ENCODE measurements at places on chromosomes 1 and 21. TPM values are rescaled to one million over a fixed set of nuclear protein-coding genes. Genes with fewer than 3 reads are reported as not detected.

GRCh38 chr1:42646056-42646455 lies 12.2 kb upstream of the PPIH start:
- no peak overlapping the region for H3K27ac ChIP-seq
- no peaks in the 10 kb centered on the region for H3K4me1 ChIP-seq
- H3K27me3 ChIP-seq = no peaks in the 10 kb centered on the region
- no peaks in the 10 kb centered on the region for H3K36me3 ChIP-seq
- H3K4me3 ChIP-seq = no peak overlapping the region

DNA sequence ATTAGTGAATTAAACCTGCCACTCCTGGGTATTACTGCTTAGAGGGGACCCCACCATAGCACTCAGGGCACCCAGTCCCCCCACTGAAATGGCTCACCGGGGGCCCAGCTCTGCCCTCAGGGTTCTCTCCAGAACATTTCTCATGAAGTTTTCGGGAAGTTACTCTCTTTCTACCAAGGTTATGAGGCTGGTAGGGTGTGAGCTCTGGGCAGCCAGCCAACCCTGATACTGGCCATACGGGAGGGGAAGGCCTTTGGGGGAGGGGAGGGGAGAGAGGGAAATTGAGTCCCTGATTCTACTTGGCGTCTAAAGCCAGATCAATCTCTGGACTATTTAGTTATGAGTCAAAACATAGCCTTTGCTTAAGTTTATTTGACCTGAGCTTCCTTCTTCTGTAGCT lies 12.9 kb upstream of the PDE9A start:
- H3K27ac ChIP-seq = no peak overlapping the region
- H3K36me3 ChIP-seq = no peaks in the 10 kb centered on the region
- DNase-seq = no peak

SLC27A3 gene
- 30.6 TPM for total RNA-seq

DNA sequence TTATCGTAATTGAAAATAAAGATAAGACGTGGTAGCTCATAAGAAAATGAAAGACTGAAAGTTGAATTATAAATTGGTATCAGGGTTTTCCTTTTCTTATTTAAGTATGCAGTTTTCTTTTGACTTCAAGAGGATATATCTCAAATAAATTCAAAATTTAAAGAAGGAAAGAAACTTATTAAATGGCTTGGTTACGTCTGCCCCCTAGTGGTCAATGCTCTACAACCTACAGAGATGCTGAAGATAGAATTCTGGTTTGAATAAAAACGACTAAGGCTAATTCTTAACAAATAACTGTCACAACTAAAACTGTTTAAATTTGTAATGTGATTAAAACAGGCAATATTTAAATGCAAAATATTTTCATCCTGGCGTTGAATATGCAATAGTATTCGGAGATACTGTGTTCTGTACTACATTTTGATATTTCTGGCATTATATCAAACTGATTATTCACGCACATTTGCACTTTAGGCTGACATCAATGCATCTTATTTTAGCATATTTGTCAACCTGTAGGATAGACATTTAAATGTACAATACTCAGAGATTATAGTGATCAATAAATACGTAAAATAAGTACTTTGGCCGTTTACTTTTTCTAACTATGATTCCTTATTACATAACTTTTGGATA lies 26.8 kb downstream of the IFI44 start:
- no peak overlapping the region for H3K27ac ChIP-seq
- no peaks in the 10 kb centered on the region for H3K4me1 ChIP-seq

GRCh38 chr1:32939655-32940371 lies 24.8 kb downstream of the RNF19B start:
- peaks cover 11% of the 10 kb centered on the region for H3K4me1 ChIP-seq
- DNase-seq = peak; percentile 95
- H3K4me3 ChIP-seq = no peak overlapping the region
- H3K27me3 ChIP-seq = no peaks in the 10 kb centered on the region
- no peak overlapping the region for H3K27ac ChIP-seq

TRIM67 gene
- total RNA-seq = 0.17 TPM

FMO1 gene
- total RNA-seq = 0.77 TPM

DNA sequence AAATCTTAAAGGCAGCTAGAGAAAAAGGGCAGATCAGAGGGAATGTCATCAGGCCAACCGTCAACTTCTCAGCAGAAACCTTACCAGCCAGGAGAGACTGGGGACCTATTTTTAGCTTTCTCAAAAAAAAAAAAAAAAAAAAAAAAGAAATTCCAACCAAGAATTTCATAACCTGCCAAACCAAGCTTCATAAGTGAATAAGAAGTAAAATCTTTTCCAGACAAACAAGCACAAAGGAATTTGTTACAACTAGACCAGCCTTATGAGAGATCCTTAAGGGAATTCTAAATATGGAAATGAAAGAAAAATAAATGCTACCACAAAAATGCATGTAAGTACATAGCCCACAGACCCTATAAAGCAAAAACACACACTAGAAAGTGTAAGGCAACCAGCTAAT lies 267.7 kb downstream of the AKT3 start:
- no peak overlapping the region for H3K27ac ChIP-seq
- DNase-seq = peak; percentile 90
- no peaks in the 10 kb centered on the region for H3K36me3 ChIP-seq
- no peak overlapping the region for H3K4me3 ChIP-seq
- no peaks in the 10 kb centered on the region for H3K4me1 ChIP-seq

DNA sequence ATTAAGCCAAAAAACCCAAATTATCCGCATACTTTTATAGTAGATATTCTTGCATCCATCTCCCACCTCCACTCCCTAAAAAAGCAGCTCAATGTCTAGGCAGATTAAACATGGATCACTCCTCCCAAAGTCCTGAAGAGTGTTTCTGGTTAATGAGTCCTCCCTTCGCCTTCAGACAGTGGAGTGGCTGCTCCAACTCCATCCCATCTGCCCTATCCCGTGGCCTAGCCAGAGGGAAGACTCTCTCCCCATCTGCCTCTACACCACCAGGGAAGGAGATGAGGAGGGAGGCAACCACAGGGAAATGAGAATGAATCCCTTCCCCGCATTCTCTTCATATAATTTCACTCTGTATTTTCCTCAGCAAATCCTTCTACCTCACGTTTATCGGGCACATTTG lies 103.8 kb downstream of the SLC45A1 start:
- H3K4me3 ChIP-seq = peak overlapping the region; percentile 76
- H3K27me3 ChIP-seq = no peaks in the 10 kb centered on the region
- peak overlapping the region; percentile 88 for H3K27ac ChIP-seq

CAMK2N1 gene
- 79.9 TPM for total RNA-seq

GRCh38 chr21:41571938-41572510 lies 64.1 kb upstream of the TMPRSS2 start:
- no peaks in the 10 kb centered on the region for H3K27me3 ChIP-seq
- no peak overlapping the region for H3K27ac ChIP-seq
- DNase-seq = no peak
- no peaks in the 10 kb centered on the region for H3K4me1 ChIP-seq
- no peak overlapping the region for H3K4me3 ChIP-seq

SMIM12 gene
- total RNA-seq = 18.2 TPM

OR2W3 gene
- total RNA-seq = not detected

DNA sequence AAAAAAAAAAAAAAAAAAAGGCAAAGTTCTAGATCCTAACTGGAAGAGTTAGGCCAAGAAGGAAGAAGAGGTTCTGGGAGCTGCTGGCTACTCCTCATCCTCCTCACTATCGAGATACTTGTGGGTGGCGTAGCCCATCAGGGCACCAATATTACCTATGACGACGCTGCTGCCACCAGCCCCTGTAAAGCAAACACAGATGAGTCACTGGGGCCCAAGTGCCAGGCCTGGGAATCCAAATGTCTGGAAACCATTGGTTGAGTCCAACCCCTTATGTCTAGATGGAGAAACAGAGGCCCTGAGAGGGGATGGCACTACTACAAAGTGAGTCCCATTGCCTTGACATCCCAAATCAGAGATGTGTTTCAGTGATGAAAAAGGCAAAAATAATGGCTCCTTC lies 5.7 kb downstream of the IFI6 start:
- H3K27me3 ChIP-seq = no peaks in the 10 kb centered on the region
- H3K27ac ChIP-seq = no peak overlapping the region
- no peaks in the 10 kb centered on the region for H3K36me3 ChIP-seq
- H3K4me3 ChIP-seq = no peak overlapping the region
- no peak for DNase-seq
- H3K4me1 ChIP-seq = peaks cover 9% of the 10 kb centered on the region

- H3K27me3 ChIP-seq = peaks cover 4% of the 10 kb centered on the region
- H3K27ac ChIP-seq = no peak overlapping the region
These were observed 4.3 kb downstream of the SERTAD4 start for GRCh38 chr1:210236840-210237409.

DNA sequence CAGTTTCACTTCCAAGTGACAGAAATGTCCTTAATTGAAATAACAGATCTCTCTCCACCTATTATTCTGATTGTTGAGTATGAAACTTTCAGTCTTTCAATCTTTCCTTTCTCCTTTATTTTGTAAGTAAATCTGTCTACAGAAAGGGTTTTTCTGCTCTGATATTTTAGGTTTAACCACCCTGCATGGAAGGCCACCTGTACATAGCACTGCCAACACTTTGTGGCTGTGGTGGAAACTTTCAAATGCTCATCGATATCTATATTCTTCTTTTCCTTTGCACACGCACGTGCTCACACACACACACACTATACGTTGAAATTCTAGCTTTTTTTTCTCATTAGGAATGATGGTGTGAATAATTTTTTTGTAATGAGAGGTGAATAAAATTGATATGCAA lies 1179.3 kb downstream of the KCNT2 start:
- no peak overlapping the region for H3K4me3 ChIP-seq
- H3K27ac ChIP-seq = no peak overlapping the region
- no peaks in the 10 kb centered on the region for H3K27me3 ChIP-seq
- DNase-seq = no peak
- no peaks in the 10 kb centered on the region for H3K4me1 ChIP-seq

TPR gene
- 65.1 TPM for total RNA-seq

DNA sequence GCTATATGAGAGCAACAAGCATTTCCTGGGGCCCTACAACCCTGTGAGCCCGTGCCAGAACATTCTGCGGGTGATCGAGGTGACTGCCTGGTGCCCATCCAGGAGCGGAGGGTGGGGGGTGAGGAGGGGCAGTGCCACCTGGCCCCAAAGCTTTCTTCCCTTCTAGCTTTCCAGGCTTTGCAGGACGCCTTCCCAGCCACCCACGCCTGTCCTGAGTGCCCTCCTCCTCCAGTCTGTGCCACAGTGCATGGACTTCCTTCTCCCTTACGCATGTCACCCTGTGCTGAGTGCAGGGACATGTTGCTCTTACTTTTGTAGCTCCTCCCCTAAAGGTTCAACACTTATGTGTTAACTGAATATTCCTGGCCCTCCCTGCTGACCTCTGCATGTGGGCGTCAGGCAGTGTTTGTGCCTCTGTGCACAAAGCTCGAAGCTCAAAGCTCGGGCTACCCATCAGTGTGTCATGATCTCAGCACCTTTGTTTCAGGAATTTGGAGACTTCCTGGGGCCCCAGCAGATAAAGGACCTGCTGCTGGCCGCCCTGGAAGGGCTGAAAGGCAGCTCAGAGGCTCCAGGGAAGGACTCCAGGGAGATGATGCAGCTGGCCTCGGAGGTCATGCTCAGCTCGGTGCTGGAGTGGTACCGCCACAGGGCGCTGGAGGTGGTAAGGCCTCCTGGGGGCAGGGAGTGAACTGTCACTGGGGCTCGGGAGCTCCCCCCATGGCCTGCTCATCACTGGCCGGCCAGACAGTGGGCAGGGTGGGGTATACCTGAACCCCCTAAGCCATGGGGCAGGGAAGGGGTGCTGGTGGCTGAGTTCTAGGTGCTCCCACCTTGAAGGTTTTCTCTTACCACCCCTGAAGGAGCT lies 36.7 kb upstream of the TTC4 start:
- no peaks in the 10 kb centered on the region for H3K36me3 ChIP-seq
- H3K4me1 ChIP-seq = no peaks in the 10 kb centered on the region
- H3K27ac ChIP-seq = no peak overlapping the region
- no peak overlapping the region for H3K4me3 ChIP-seq
- H3K27me3 ChIP-seq = peaks cover 4% of the 10 kb centered on the region

DNA sequence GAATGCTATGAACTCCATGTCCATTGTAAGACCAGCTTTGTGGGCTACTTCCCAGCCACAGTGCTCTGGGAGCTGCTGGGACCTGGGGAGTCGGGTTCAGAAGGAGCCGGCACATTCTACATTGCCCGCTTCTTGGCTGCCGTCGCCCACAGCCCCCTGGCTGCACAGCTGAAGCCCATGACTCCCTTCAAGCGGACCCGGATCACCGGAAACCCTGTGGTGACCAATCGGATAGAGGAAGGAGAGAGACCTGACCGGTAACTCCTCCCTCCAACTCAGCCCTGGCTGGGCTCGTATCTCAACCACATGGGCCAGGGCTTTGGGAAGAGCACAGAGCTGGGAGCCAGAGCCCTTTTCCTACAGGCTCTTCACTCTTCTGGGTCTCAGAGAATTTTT lies 15.4 kb downstream of the MOV10 start:
- H3K27ac ChIP-seq = no peak overlapping the region
- no peak overlapping the region for H3K4me3 ChIP-seq
- H3K27me3 ChIP-seq = no peaks in the 10 kb centered on the region
- no peak for DNase-seq
- H3K36me3 ChIP-seq = peaks cover 10% of the 10 kb centered on the region

- H3K4me1 ChIP-seq = peaks cover 15% of the 10 kb centered on the region
- H3K27ac ChIP-seq = no peak overlapping the region
- H3K36me3 ChIP-seq = no peaks in the 10 kb centered on the region
These were observed 6.1 kb downstream of the SLC16A4 start for GRCh38 chr1:110384581-110385321.

GRCh38 chr1:47023268-47024140 lies at the start of gene CYP4X1:
TSS of gene CYP4X1 (plus strand) at chr1:47023669. CDS start at chr1:47023818, 149 bp downstream.
- H3K36me3 ChIP-seq = no peaks in the 10 kb centered on the region
- H3K4me3 ChIP-seq = no peak within 1 kb of the TSS
- H3K4me1 ChIP-seq = no peaks in the 10 kb centered on the region
- no peak within 1 kb of the TSS for H3K27ac ChIP-seq
